ENCODE measurements at places on chromosomes 13 and 19. TPM values are rescaled to one million over a fixed set of nuclear protein-coding genes. Genes with fewer than 3 reads are reported as not detected.

DNA sequence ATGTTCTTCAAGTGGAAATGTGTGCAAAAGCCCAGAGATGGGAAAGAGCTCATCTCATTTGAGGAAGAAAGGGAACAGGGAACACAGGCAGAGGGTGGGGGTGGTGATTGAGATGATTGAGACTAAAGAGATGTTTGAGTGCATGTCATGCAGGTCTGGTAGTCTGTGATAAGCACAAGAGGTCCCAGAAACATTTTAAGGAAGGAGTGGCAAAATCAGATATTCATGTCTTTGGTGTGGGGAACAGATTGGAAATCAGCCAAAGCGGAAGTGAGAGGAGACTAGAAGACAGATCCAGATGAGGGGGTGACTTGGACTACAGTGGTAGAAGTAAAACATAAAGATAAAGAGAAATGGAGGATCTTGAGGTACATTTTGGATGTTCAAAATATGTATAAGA lies 39.4 kb upstream of the DACH1 start:
- DNase-seq, result no peak

GRCh38 chr13:42396901-42397655 lies 125.1 kb downstream of the AKAP11 start:
- DNase-seq, result no peak

DNA sequence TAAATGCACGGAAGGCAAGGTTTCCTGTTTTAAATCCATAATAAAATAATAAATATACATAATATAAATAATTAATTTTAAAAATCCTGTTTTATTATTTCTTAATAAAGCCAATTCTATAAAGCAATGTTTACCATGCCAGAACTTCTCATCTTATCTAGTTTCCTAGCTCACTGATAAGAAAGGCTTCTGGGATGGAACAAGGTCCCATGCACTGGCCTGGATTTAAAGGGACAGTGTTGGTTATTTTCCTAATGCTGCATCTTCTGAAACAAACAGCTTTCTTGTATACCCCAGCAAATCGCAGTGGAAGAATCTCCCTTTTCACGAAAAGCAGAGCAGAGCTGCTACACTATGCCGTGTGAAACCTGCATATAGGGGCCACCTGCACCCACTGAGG lies 68.8 kb downstream of the LNX2 start:
- no peak for DNase-seq

- no peak for DNase-seq
Measured at GRCh38 chr13:96575423-96576320, 418.6 kb downstream of the OXGR1 start.

DNA sequence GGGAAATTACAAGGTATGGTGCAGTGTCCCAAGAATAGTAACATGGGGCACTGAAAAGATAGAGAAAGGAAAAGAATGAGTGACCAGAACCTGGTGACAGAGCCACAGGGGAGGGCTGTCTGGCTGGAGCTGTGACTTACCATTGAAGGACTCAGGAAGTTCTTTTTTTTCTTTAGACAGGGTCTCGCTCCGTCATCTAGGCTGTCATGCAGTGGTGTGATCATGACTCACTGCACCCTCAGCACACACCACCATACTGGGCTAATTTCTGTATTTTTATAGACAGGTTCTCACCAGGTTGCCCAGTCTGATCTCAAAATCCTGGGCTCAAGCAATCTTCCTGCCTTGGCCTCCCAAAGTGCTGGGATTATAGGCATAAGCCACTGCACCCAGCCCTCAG lies 8.8 kb upstream of the CPB2 start:
- no peak for DNase-seq

GRCh38 chr13:77372275-77372674 lies 45.4 kb upstream of the MYCBP2 start:
- no peak for DNase-seq

CCL25 gene
- 7.4 TPM for total RNA-seq

DNA sequence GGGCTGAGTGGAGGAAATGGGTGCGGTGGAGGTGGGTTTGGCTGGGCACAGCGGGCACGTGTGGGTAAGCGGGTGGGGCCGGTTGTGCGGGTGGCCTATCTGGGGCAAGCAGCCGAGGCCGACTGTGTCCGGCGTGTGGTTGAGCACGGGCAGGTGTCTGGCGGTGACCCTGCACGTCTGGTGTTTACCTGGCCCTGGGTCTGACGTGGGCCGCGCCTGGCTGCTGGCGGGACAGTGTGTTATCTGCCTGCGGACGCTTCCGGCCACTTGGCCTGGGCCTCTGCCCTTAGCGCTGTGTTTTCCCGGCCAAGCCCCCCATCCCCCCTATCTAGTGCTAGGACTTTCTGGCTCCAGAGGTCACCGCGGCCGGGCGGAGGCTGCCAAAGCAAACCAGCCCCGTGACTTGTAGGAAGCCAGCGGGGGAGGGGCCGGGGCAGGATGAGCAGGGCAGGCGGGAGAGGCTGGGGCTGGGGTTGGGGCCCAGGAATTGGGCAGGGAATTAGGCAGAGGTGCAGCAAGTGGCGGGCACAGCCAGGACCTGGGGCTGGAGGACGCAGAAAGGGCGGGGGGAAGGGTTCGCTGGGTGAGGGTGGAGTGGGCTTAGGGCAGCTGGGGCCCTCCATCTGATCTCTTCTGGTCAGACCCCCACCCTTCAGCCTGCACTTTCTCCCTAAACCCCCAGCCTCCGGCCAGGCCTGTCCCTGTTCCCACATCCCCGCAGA lies 534 bp upstream of the HPN start:
- DNase-seq, result no peak

GRCh38 chr13:38490657-38491056 lies 141.0 kb downstream of the UFM1 start:
- DNase-seq, result no peak

GRCh38 chr13:71659404-71659803 lies 207.6 kb downstream of the DACH1 start:
- no peak for DNase-seq

DNA sequence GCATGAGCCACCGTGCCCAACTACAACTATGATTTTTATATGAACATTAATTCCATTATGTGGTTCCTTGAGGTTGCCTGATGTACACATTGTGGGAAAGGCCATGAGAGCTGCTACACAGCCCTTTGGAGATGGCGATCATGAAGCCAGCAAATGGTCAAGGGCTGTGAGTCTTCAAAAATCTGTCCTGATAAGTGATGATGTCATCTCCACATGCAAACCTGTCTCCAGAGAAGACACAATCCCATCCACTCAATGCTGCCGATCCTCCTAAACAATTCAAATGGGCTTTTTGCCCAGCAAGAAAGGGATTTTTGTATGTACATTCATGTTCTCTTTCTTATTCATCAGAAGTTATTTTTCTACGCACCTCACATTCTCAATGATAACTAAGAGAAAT lies 17.6 kb downstream of the SIGLEC7 start:
- DNase-seq, result no peak

GTPBP3 gene
- total RNA-seq, result 41.3 TPM

GRCh38 chr13:107941345-107942029 lies 273.8 kb downstream of the LIG4 start:
- DNase-seq, result no peak

DNA sequence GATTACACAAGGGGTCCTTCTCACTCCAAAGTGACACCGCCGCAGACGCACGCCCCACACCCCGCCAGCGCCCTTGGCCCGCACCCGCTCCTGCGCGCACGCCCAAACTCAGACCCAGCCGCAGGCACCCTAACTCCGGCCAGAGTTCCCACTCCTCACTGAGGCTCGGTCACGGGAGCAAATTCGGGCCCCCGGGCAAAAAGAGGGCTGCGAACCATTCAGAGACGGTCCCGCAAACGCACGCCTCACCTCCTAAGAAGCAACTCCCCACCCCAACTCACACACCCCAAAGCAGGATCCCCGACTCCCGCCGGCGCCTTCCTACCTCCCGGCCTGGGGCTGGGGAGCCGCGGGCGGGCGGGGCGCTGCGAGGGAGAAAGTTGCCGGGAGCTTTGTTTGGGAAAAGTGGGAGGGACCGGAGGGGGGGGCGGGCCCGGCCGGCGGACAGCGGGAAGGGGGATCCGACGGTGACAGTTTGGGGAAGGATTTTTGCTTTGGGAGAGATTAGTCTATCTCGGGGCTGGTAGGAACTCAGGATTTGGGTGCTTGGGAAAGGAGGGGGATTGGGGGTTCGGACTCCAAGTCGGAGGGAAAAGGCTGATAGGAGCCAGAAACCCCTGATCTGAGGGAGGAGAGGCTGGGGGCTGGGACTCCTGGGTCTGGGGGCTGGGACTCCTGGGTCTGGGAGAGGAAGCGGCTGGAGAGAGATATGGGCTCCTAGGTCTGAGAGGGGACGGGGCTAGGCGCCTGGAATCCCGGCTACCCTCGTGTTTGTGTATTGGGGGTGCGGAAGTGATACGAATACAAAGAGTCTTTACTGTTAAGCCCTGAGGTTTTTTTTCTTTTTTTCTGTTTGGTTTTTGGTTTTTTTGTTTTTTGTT lies at the start of gene TEAD2:
TEAD2 (minus strand) TSS at position 369 of the 881 bp plus-strand sequence. CDS start 2,341 bp downstream, outside the sequence.
- no peak for DNase-seq

DNA sequence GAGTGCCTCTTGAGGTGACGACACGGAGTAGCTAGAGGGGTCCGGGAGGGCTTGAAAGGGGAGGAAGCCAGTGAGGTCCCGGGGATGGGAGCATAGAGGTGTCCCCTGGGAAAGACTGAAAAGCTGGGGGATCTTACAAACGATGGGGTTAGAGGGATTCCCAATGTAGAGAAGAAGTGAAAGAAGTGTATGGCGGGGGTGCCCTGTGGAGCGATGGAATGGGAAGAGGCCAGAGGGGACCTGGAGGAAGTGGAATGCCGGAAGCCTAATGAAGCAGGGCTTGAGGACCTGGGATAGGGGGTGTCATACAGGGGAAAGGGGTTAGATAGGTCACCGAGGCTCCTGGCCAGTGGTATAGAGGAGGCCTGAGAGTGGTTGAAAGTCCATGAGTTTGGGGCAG lies 580 bp downstream of the AP2A1 start:
- no peak for DNase-seq

SIGLECL1 gene
- total RNA-seq, result not detected

DNA sequence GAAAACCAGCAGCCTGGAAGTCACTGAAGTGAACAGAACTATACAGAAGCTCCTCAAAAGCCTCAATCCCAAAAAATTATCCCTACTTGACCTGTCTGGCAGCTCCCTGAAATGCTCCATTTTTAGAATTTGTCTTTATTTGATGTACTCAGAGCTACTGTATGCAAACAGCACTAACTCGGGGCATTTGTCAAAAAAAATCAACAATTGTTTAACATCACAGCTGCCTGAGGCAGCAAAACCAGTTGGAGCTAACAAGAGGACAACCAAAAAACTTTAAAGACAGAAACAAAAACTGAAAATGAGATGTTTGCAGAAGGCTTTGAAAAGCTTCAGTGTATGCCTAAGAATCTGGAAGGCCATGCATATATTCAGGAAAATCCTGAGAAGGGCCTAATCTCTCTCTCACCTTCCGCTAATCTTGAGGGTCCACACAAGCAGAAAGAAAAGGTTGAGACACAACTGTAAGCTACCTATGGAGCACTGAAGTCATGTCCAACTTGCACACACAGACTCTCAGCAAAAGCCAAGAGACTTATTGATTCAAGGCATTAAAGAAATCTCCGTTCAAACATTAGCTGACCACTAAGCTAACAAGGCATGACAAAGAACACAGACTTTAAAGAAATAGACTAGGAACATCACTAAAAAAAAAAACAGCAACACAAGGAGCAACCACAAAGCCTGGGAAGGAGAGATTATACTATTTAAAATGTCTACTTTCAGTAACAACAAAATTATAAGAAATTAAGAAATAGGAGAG lies 16.1 kb downstream of the VWA8 start:
- no peak for DNase-seq

GRCh38 chr19:3768015-3768747 lies 3.8 kb downstream of the RAX2 start:
- DNase-seq, result no peak

TMIGD2 gene
- 45.4 TPM for total RNA-seq

DNA sequence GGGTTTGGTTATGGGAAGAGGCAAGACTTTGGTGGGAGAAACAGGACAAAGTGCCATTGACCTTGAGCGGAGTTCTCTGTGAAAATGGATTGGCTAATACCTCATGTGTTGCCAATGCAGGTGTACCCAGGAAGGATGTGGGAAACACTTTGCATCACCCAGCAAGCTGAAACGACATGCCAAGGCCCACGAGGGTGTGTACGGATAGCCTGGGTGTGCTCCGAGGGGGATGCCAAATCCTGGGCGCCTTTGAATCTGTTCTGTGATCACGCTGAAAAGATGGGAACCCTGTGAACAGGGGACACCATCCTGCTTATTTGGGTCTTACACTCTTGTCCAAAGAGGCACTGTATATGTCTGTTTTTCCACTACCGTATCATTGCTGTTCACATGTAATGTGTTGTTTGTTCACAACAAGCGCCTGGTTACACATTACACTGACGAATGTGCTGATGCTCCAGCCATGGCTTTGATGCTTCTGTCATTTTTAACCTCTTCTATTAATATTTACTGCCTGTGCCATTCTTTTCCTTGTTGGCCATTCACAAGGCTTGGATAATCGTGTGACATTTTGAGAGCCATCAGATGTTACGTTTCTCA lies 8.3 kb downstream of the GTF3A start:
- no peak for DNase-seq

DNA sequence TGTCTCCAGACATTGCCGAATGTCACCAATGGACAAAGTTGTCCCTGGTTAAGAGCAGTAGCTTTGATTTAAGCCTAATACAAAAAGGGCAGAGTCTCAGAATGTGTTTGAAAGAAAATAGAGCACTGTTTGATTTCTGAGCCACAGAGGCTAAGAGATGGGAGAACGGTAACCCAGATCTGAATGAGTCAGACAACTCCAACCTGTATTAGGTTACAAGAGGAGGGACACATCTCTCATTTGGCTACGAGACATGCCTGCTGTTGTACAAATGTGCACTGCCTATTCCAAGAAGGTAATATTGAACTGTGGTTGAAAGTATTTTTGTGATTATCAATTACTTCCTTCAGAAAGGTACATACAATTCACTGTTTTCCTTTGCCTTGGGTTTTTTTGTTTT lies 4.9 kb upstream of the HSPH1 start:
- DNase-seq, result no peak

DNA sequence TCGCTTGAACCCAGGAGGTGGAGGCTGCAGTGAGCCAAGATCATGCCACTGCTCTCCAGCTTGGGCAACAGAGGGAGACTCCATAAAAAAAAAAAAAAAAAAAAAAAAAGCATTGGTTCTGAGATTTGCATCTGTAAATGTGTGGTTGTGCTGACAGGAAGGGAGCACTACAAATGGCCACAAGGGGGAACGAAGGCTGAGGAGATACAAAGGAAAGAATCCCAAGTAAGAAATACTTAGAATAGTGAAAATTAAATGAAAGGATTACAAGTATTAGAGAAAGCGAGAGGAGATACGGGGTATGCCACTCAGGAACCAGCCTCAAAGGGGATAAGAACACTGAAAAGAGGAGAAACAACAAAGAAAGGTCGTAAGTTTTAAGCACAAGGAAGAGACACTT lies 284.9 kb downstream of the KLF12 start:
- DNase-seq, result peak; percentile 19

GRCh38 chr19:18440936-18441803 lies 3.2 kb upstream of the ISYNA1 start:
- no peak for DNase-seq

DNA sequence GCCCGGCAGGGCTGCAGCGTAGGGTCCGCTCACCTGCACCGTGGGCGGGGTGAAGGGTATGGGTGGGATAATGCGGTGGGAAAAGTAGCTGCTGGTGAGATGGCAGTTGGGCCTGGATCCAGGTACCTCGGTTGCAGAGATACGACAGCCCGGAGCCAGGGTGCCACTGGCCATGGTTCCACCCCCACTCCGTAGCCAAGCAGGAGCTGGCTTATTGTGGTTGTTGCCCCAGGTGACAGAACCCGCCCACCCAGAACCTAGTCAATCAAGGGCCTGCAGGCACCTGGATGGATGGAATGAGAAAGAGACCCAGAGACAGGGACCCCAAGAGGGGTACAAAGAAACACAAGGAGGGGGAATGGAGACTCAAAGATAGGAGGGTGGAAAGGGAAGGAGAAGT lies 3.5 kb upstream of the LHB start:
- no peak for DNase-seq
